HFFc6 (cell line): ENCODE measurements at places on chromosomes 13 and 19.

DNA sequence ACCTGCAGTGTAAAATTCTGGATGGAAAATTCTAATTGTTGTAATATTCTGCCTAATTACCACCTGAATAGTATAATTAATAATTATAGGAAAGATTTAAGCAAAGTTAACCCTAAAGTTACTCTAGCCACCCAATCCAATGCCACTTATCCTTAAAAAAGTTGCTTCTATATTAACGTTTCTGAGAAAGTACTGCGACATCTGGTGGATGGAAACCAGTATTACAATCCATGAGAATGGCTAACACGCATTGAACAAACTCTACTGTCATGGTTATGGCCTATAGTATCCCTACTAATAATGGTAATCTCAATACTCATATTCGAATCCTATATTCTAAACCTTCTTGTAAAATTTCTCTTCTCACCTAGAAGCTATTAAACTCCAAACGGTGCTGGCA is 1551.8 kb downstream of the SLITRK1 start:
- DNase-seq, result no peak

GRCh38 chr13:30660796-30661195 is 43.1 kb downstream of the USPL1 start:
- no peak for DNase-seq

GRCh38 chr13:102825400-102825799 is 20.4 kb upstream of the ERCC5 start:
- DNase-seq, result no peak

- no peak for DNase-seq
Observed at GRCh38 chr13:78662467-78662866, 3.5 kb upstream of the OBI1 start.

DNA sequence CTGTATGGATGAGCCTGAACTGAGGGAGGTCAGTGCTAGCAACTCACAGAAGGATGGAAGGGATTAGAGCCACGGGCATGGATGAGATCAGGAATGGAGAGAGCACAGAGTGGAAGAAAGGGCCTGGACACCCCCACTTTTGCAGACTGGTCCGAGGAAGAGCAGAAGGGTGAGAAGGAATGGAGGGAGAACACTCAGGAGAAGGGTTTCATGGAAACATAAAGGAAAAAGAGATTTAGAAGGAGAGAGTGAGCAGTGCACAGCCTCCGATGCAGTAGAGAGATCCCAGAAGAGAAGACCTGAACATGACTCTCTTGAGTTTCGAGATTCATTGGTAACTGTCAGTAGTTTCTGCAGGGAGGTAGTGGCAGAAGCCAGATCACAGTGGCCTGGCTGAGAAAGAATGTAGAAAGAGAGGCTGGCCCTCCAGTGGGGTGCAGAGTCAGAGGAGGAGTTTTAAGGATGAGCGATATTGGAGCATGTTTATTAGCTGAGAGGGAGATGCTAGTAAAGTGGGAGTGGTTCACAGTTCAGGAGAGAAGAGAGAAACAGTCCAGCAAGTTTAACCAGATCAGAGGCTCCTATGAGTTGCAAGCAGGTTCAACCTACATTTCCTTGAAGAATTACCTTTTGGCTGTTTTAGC is 108.9 kb downstream of the ZAR1L start:
- DNase-seq, result no peak

- no peak for DNase-seq
Observed at GRCh38 chr19:41564515-41565378, 11.2 kb upstream of the CEACAM21 start.

DNA sequence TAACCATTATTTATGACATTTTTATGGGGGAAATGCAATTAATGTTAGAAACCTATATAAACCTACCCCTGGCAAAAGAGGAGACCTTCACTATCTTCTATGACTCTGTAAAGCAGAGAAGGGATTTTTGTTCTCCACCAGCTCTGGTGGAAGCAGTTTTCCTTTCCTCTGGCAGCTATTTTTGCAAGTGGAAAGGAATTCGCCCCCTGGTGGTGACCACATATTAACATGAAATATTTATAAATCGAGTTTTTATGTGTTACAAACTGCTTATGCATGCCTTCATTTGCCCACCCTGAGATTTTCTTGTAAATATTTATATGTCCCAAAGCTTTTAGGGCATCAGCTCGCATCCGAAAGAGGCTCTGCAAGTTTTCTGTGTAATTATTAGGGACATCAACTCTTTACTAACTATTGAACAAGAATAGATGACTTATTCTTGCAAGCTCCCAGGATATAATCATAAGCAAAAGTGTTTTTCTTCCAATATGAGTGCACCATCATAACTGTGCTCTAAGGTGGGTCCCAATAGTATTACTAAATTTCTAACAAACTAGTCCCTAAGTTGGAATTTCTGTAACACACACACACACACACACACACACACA is 62.4 kb downstream of the SERTM1 start:
- peak; percentile 48 for DNase-seq

DNA sequence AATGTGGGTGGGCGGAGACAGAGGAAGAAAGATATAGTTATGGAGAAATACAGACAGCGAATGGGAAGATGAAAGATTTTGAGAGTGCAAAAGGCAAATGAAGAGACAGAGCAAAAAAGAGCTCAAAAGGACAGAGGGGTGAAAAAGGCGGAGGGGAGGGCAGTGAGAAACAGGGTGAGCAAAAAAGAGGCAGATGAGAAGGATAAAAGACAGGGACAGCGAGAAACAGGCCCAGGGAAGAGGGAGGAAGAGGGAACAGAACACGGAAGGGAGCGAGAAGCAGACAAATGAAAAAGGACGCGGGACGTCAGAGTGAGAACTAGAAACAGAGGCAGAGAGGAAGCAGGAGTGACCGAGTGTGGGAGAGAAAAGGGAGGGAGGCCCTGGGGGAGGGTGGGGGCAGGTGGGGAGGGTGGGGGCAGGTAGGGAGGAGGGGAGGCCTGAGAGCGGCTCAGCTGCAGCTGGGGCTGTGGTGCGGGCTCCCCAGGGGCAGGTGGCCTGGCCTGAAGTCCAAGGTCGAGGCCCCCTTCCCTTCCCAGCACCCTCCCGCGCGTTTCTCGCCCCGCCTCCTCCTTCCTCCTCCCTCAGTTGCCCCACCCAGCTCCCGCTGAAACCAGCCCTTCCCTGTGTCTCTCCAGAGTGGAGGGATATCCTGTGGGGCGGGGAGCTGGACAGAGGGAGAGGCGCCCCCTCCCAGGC is 2.9 kb downstream of the KLK1 start:
- DNase-seq, result no peak

DNA sequence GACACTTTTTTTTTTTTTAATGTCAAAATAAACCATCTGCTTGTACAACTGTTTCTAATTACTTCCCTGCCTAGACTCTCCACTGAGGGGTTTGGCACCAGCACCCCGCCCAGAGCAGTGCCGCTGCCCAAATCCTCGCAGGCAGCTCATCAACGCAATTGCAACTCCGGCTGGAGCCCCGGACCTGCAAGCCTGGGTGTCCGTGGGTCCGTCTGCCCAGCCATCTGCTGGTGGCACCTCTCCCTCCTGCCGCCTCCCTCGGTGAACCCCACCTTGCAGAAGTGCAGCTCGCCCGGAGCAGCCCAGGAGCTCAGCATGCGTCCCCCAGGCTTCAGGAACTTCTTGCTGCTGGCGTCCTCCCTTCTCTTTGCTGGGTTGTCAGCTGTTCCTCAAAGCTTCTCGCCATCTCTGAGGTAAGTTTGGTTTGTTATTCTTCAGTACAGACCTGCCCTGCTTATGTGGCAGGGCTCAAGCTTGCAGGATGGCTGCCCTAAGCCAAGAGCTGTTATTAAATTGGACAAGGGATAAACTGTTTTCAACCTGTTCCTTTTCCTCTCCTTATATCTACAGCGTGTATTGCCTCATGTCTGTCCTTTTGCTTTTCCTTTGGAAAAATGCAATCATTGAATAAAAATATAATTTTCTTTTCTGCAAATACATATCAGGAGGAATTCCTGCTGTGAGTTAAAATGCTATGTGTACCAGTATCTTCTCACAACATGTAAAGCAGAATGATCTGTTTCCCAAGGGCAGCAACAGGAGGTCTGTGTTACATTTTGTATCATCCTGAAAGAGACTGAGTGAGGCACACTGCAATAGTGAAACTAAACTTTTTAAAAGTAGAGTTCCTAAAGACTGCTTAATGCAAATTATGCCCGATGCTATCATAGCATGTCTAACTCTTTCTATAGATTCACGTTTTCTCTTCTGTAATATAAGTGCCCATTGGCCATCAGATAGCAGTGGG is at the start of gene ITGBL1:
Gene ITGBL1 (plus strand): TSS at position 157 of the 967 bp plus-strand sequence. CDS start 159 bp downstream, at position 316.
- peak; percentile 20 for DNase-seq

DNA sequence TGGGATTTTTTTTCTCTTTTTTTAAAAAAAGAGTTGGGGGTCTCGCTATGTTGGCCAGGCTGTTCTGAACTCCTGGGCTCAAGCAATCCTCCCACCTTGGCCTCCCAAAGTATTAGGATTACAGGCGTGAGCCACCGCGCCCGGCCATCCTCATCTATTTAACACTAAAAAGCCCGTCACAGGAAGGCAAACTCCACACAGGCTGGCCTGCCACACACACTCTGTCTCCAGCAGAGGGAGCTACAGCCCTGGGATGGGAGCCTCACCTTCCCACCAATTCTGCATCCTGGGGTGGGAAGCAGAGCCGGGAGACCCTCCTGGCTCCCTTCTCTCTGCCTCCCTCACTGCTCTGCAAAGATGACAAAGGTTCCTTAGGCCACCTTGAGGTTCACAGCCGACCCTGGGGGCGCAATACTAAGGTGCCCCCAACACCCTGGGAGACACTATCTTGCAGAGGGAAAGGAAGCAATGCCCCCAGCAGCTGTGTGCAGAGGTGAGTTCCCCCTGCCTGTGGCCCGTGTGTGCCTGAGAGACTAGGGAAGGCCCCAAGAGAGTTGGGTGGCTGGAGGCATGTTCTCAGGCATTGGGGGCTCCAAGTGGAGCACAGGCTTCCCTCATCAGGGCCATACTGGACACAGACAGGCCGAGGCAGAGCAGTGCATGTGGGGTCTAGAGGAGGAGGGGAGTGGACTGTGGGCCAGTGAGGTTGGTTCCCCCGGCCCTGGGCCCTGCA is 27.4 kb upstream of the TIMM44 start:
- DNase-seq, result no peak

DNA sequence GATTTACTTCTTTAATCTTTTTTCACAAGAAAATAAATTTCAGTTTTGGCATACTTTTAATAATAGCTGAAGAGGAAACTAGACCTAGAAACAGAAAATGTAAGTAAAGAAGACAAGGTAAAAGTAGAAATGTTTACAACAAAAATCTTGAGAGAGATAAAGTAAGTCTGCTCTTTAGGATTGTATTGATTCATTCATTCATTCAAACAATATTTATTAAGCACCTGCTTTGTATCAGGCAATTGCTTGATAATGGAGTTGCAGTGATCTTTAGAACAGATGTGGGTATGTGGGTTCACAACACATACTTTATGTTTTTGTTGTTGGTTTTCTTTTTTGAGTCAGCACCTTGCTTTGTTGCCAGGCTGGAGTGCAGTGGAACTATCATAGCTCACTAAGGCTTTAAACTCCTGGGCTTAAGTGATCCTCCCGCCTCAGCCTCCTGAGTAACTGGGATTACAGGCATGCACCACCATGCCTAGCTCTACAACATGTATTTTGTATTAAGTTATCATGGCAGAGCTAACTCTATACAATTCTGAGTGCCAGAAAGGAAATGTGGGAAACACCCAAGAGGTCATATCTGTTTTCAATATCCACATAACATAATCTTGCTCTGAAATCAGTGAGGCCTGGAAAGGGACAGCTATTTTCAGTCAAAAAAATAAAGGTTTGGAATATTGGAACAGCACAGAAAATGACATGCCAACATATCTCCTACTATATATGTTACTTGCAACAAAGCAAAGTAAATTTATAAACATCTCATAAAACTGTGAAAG is 8.8 kb upstream of the SPART start:
- no peak for DNase-seq

- DNase-seq, result peak; percentile 17
Observed at GRCh38 chr19:15291548-15292021, 40.8 kb downstream of the BRD4 start.

- no peak for DNase-seq
Observed at GRCh38 chr19:21326169-21326568, 3.0 kb downstream of the ZNF708 start.

- no peak for DNase-seq
Observed at GRCh38 chr13:50766695-50767094, 76.8 kb downstream of the DLEU7 start.

GRCh38 chr19:14167576-14168138 is 31.3 kb upstream of the ASF1B start:
- no peak for DNase-seq

GRCh38 chr13:97248243-97248642 is 26.1 kb downstream of the MBNL2 start:
- DNase-seq, result no peak

- no peak for DNase-seq
Observed at GRCh38 chr13:37211487-37211886, 106.0 kb upstream of the CSNK1A1L start.

GRCh38 chr13:42597505-42597904 is 23.6 kb downstream of the TNFSF11 start:
- no peak for DNase-seq

DNA sequence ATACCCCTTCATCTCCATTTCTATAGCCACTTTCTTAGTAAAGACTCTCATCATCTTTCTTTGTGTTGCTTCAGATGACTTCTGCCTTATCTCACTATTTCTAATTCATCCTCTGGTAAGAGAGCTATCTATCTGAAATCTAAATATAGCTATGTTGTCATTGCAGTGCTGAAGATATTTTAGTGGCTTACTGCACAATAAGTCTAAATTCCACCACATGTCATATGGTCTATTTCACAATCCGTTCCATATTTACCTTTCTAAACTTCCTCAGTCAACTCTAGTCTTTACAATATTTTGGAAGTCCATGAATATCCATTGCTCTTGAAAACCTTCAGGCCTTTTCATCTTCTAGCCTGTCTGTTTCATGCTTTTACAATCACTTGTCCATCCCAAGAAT is 465.1 kb upstream of the SLC10A2 start:
- no peak for DNase-seq

DNA sequence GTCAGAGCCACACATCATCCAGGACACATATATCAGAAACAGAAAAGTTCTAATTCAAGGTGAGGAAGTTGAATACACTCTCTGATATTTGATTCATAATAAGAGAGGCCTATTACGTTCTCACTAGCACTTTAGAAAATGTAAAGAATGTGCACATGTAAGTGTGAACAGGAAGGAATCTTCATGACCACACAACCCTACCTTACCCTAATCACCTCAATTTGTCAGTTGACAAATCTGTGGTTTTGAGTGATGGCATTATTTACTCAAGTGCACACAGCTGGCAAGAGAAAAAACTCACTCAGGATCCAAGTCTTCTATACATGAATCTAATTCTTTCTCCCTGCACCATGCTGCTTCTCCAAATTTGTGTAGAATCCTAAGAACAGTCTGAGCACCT is 445.8 kb downstream of the SUCLA2 start:
- DNase-seq, result no peak

- no peak for DNase-seq
Observed at GRCh38 chr13:57632276-57633140, 964 bp downstream of the PCDH17 start.

DNA sequence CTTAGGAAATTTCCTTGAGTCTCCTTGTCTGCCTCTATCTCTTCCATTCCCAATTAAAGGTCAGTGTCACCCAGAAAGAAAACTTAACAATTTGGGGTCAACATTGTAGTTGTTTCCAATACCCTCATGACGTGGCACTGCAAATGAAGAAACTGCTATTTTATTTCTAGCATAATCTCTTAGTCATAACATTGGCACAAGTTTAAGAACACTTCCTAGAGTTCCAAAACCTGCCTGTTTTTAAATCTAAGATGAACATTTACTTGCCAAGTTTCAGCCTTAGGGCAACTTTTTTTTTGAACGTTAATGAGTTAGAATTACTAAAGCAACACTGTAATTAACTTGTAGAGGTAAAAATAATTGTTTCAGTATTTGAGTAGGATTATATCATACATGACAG is 108.0 kb downstream of the LMO7 start:
- DNase-seq, result no peak
